PC-9 (cell line): ENCODE measurements at places on chromosomes 11 and 22.

DNA sequence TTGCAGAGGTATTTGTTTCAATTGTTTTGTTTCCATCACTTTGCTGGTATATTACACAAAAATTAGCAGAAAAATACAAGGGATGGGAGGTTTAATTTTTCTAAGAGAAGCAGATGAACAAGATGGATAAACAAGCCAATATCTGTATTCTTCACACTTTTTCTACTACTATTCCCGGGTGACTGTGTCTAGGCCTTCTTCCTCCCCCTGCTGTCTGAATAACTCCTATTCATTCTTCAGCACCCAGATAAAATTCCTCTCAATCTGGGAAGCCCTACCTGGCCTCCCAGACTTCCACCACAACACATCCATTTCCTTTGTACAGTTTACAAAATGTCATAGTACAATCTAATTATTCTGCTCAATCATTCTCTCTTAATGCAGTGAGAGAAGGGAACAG, 666.6 kb upstream of the TENM4 start:
- H3K4me1 ChIP-seq = no peaks in the 10 kb centered on the region
- no peak overlapping the region for H3K27ac ChIP-seq
- no peaks in the 10 kb centered on the region for H3K36me3 ChIP-seq
- no peak for DNase-seq
- H3K4me3 ChIP-seq = no peak overlapping the region
- H3K27me3 ChIP-seq = no peaks in the 10 kb centered on the region

DNA sequence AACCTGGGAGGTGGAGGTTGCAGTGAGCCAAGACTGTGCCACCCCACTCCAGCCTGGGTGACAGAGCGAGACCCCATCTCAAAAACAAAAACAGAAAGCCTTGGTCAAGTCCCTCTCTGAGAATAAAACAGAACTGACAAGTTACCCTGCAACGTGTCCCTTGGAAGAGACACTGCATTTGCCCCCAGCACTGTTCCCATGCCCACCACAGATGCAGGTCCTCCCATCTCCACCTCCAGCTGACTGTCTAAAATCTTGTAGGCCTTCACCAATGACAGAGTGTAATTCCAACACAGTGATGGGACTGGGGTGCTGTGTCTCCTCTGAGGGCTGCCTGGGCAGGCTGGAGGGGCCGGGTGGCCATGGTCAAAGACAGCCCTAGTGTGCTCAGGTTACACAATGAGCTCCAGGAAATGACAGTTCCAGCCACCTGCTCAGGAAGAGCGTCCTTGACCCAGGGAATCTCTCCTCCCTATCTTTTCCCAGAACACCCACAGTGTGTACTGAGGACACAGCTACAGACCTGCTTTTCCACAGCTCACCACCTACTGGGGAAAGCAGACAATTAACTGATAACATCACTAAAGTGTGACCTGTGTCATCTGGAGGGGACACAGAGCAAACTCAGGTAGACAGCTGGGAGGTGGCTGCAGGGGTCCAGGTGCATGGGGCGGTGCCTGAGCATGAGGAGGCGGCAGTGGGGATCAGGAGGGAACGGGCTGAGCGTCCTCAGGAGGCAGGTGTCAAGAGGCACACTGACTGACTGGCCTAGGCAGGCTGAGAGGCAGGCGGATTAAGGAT, 56.4 kb downstream of the ARFGAP3 start:
- H3K4me3 ChIP-seq = no peak overlapping the region
- no peak overlapping the region for H3K27ac ChIP-seq
- H3K27me3 ChIP-seq = no peaks in the 10 kb centered on the region
- DNase-seq = no peak
- H3K36me3 ChIP-seq = no peaks in the 10 kb centered on the region

GRCh38 chr11:115085461-115086210, 407.3 kb downstream of the NXPE2 start:
- no peak overlapping the region for H3K27ac ChIP-seq
- no peak for DNase-seq
- peaks cover 36% of the 10 kb centered on the region; the same call in 1 of the 2 replicates for H3K27me3 ChIP-seq
- no peaks in the 10 kb centered on the region for H3K36me3 ChIP-seq
- H3K4me1 ChIP-seq = no peaks in the 10 kb centered on the region
- no peak overlapping the region for H3K4me3 ChIP-seq

DNA sequence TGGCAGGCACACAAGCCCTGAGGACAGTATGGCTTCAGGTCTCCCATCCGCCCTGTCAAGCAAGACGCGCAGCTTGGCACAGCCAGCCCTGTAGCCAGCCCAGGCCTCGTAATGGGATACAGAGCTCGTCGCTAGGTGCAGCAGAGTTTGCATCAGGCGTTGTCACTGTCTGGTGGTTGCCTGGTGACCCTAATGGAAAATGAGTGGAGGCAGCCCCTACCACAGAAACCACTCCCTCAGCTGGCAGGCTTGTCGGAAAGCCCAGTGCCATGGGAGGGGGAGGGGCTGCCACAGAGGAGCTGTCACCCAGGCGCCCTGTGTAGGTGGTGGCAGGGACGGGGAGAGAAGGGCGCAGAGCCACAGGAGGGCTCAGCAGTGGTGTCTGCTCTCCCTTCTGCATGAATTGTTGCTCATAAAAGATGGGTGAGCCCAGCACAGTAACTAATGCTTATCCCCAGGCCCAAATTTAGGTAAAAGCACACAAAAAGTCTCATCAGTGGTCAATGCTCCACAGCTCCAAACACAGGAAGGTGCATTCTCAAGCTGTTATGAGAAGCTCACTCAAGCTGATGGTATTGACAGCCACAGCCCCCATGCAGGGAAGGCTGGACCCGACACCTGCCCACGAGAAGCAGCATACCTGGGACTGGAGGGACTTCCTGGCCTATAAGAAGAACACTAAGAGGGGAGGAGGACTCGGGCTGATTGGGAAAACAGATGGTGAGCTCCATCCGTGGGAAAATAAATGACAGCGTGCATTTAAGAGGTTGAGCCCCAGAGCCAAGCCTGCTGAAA, 164.6 kb downstream of the ETS1 start:
- H3K4me1 ChIP-seq = no peaks in the 10 kb centered on the region
- no peak for DNase-seq
- no peak overlapping the region for H3K4me3 ChIP-seq
- no peak overlapping the region for H3K27ac ChIP-seq
- H3K27me3 ChIP-seq = no peaks in the 10 kb centered on the region

- H3K4me1 ChIP-seq = no peaks in the 10 kb centered on the region
- no peaks in the 10 kb centered on the region for H3K27me3 ChIP-seq
- no peaks in the 10 kb centered on the region for H3K36me3 ChIP-seq
- H3K4me3 ChIP-seq = no peak overlapping the region
Observed at GRCh38 chr22:28074526-28074925, 155.5 kb upstream of the PITPNB start.

GRCh38 chr11:73168925-73169579, 26.9 kb upstream of the FCHSD2 start:
- no peak for DNase-seq
- no peak overlapping the region for H3K27ac ChIP-seq
- H3K4me3 ChIP-seq = no peak overlapping the region
- no peaks in the 10 kb centered on the region for H3K27me3 ChIP-seq
- H3K4me1 ChIP-seq = peaks cover 12% of the 10 kb centered on the region; the same call in 1 of the 2 replicates
- no peaks in the 10 kb centered on the region for H3K36me3 ChIP-seq

DNA sequence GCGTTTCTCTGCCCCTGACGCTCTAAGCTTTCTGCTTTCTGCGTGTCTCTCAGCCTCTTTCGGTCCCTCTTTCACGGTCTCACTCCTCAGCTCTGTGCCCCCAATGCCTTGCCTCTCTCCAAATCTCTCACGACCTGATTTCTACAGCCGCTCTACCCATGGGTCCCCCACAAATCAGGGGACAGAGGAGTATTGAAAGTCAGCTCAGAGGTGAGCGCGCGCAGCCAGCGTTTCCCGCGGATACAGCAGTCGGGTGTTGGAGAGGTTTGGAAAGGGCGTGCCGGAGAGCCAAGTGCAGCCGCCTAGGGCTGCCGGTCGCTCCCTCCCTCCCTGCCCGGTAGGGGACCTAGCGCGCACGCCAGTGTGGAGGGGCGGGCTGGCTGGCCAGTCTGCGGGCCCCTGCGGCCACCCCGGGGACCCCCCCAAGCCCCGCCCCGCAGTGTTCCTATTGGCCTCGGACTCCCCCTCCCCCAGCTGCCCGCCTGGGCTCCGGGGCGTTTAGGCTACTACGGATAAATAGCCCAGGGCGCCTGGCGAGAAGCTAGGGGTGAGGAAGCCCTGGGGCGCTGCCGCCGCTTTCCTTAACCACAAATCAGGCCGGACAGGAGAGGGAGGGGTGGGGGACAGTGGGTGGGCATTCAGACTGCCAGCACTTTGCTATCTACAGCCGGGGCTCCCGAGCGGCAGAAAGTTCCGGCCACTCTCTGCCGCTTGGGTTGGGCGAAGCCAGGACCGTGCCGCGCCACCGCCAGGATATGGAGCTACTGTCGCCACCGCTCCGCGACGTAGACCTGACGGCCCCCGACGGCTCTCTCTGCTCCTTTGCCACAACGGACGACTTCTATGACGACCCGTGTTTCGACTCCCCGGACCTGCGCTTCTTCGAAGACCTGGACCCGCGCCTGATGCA, at the start of gene MYOD1:
Gene MYOD1 (plus strand): TSS at position 544 of the 910 bp plus-strand sequence. CDS start 212 bp downstream, at position 756.
- no peaks in the 10 kb centered on the region for H3K36me3 ChIP-seq
- H3K27me3 ChIP-seq = peaks cover 55% of the 10 kb centered on the region
- no peak for DNase-seq
- no peak within 1 kb of the TSS for H3K27ac ChIP-seq
- H3K4me1 ChIP-seq = no peaks in the 10 kb centered on the region
- H3K4me3 ChIP-seq = no peak within 1 kb of the TSS
